ENCODE measurements at places on chromosomes 3 and 15. TPM values are rescaled to one million over a fixed set of nuclear protein-coding genes. Genes with fewer than 3 reads are reported as not detected.

- H3K27me3 ChIP-seq: no peaks in the 10 kb centered on the region
- no peak overlapping the region for H3K27ac ChIP-seq
- peaks cover 10% of the 10 kb centered on the region for H3K4me1 ChIP-seq
Measured at GRCh38 chr15:75616766-75617165, 8.8 kb downstream of the SNUPN start.

DNA sequence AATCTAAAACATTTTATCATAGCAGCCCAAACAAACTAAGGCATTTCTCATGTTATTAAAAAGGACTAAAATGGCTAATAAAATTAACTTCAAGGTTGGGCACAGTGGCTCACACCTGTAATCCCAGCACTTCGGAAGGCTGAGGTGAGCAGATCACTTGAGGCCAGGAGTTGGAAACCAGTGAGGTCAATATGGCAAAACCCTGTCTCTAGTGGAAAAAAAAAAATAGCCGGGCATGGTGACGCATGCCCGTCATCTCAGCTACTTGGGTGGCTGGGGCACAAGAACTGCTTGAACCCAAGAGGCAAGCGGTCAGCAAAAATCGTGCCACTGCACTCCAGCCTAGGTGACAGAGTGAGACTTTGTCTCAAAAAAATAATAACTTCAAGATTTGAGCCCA is 110.2 kb downstream of the NR2E3 start:
- H3K4me1 ChIP-seq: no peaks in the 10 kb centered on the region
- no peak overlapping the region for H3K4me3 ChIP-seq
- no peak overlapping the region for H3K27ac ChIP-seq
- H3K36me3 ChIP-seq: peaks cover under 1% of the 10 kb centered on the region

- DNase-seq: no peak
- H3K36me3 ChIP-seq: no peaks in the 10 kb centered on the region
- H3K4me3 ChIP-seq: no peak overlapping the region
- no peak overlapping the region for H3K27ac ChIP-seq
Measured at GRCh38 chr3:46318207-46318927, 35.5 kb upstream of the CCR2 start.

DNA sequence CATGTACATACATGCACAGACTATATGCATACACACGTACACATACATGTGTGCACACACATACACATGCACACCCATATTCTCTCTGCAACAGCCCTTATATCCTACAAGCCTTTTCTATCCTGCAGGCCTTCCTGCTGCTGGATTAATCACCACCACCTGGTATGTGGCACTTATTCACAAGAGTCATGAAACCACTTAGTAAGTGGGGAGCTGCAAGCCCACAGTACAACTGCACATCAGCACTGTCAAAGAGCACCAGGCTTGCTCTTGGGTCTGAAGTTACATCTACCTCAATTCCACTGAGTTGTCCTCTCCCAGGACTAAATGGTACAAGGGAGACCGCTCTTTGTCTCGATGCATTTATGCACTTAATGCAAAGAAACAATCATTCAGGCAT is 233.2 kb downstream of the KLF13 start:
- no peak overlapping the region for H3K4me3 ChIP-seq
- DNase-seq: no peak
- no peaks in the 10 kb centered on the region for H3K27me3 ChIP-seq

GRCh38 chr15:32763295-32763694 is 45.5 kb downstream of the GREM1 start:
- no peaks in the 10 kb centered on the region for H3K36me3 ChIP-seq
- H3K4me1 ChIP-seq: no peaks in the 10 kb centered on the region
- no peaks in the 10 kb centered on the region for H3K27me3 ChIP-seq
- no peak for DNase-seq
- H3K27ac ChIP-seq: no peak overlapping the region
- H3K4me3 ChIP-seq: no peak overlapping the region

DNA sequence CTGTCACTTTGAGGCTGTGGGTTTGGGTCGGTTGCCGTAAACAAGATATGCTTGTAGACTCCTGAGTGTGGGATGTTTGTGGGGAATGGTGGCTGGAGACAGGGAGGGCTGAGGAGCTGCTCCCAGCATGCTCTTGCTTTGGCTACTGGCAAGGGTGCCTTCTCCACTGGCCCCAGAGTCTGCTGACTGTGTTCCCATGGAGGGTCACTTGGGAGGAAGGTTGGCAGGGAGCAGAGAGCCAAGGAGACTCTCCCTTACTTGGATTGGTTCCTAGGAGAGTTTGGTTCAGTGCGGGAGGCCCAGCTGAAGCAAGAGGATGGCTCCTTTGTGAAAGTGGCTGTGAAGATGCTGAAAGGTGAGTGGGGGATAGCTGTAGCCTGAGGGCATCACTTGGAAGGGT is 11.8 kb downstream of the TYRO3 start:
- no peaks in the 10 kb centered on the region for H3K4me1 ChIP-seq
- no peaks in the 10 kb centered on the region for H3K36me3 ChIP-seq
- no peak overlapping the region for H3K4me3 ChIP-seq
- no peak overlapping the region for H3K27ac ChIP-seq
- H3K27me3 ChIP-seq: no peaks in the 10 kb centered on the region
- DNase-seq: no peak

GRCh38 chr3:31573036-31573779 is 40.5 kb downstream of the STT3B start:
- no peak overlapping the region for H3K4me3 ChIP-seq
- no peak for DNase-seq
- H3K27ac ChIP-seq: no peak overlapping the region
- no peaks in the 10 kb centered on the region for H3K4me1 ChIP-seq
- H3K27me3 ChIP-seq: no peaks in the 10 kb centered on the region

DNA sequence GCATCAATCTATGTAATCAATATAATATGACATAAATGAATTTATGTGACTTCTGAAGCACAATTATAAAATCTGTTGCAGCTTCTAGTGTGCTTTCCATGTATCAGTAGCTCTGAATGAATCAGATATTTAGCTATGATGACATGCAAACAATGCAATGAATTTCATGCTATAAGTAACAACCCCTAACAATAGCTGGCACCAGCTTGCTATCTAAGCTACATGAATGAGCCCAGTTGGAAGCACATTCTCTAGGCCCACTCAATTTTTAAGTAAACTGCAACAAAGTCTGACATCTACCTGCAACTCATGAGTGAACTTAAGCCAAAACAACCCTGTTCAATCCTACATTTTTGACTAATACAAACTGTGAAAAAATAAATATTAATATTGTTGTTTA is 507.3 kb upstream of the ROBO1 start:
- no peak for DNase-seq
- H3K27me3 ChIP-seq: no peaks in the 10 kb centered on the region
- no peak overlapping the region for H3K4me3 ChIP-seq
- H3K36me3 ChIP-seq: no peaks in the 10 kb centered on the region
- H3K4me1 ChIP-seq: no peaks in the 10 kb centered on the region

- no peak overlapping the region for H3K27ac ChIP-seq
- H3K27me3 ChIP-seq: no peaks in the 10 kb centered on the region
- no peaks in the 10 kb centered on the region for H3K36me3 ChIP-seq
- no peak overlapping the region for H3K4me3 ChIP-seq
- DNase-seq: no peak
Measured at GRCh38 chr15:39488516-39488915, 92.4 kb upstream of the THBS1 start.

- no peak for DNase-seq
- H3K27me3 ChIP-seq: no peaks in the 10 kb centered on the region
- no peak overlapping the region for H3K27ac ChIP-seq
Measured at GRCh38 chr3:146521394-146521793, 23.0 kb downstream of the PLSCR1 start.

DNA sequence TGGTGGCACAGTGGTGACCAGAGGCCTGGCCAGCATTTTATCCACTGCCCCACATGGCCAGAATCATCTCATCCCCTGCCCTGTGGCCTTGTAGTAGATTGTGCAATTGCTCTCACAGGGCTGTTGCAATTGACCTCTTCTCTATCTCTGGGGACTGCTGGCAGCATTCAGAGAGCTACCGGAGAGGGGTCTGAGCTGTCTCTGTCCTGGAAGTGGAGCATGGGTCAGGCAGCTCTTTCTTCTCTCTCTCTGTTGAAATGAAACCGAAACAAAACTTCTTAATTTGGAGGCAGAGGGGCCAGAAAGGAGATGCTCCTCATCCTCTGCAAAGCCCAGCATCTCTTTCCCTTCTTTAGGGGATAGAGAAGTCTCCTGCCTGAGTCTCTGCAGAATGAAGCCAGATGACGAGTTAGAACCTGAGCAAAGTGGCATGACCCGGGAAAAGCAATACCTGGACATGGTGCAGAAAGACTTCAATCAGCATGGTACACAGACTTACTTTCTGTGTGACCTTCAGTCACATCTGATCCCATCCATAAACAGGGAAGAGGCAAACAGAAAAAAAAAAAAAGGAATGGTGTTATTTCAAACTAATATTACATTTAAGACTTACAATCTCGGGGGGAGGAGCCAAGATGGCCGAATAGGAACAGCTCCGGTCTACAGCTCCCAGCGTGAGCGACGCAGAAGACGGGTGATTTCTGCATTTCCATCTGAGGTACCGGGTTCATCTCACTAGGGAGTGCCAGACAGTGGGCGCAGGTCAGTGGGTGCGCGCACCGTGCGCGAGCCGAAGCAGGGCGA is 144.5 kb upstream of the BCL6 start:
- no peak overlapping the region for H3K27ac ChIP-seq
- H3K4me1 ChIP-seq: no peaks in the 10 kb centered on the region
- no peaks in the 10 kb centered on the region for H3K27me3 ChIP-seq

- no peak for DNase-seq
- no peaks in the 10 kb centered on the region for H3K4me1 ChIP-seq
- H3K4me3 ChIP-seq: peak overlapping the region; percentile 89
- H3K27me3 ChIP-seq: no peaks in the 10 kb centered on the region
Measured at GRCh38 chr3:52197499-52197841, 490 bp upstream of the ALAS1 start.

- no peak overlapping the region for H3K4me3 ChIP-seq
- no peak for DNase-seq
- H3K27ac ChIP-seq: no peak overlapping the region
Measured at GRCh38 chr3:97269202-97269601, 454.8 kb downstream of the EPHA6 start.

DNA sequence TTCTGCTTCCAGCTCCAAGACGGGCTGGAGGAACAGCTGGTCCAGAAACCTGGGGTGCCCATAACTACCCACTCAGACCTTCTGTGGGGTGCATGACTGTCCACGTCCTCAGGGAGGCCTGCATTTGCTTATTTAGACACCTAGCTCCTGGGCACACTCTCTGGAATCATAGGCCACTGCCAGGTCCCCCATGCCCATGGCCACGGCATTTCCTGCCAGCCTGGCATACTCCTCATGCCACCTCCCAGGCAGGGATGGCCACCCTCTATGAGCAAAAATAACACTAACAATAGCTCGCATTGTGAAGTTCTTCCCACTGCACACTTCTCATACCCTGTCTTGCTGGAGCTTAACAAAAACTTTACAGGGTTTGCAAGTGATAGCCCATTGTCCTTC is 166.9 kb upstream of the TPM1 start:
- H3K4me1 ChIP-seq: no peaks in the 10 kb centered on the region
- H3K4me3 ChIP-seq: no peak overlapping the region
- H3K27me3 ChIP-seq: no peaks in the 10 kb centered on the region
- H3K27ac ChIP-seq: no peak overlapping the region

DNA sequence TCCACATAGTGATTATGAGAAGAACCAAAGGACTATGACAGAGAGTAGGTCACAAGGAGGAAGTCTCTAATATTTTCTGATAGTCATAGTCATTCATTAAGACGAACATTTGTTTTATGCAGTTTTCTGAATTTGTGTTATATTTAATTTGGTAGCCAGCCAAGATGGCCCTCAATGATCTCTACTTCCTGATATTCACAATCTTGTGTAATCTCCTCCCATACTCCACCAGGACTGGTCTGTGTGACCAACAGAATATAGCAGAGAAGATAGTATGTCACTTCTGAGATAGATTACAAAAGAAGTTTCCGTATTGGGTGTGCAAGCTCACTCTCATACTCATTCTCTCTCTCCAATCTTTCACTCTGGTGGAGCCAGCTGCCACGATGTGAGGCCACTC is 30.8 kb downstream of the HLTF start:
- H3K27me3 ChIP-seq: no peaks in the 10 kb centered on the region
- no peak for DNase-seq
- peaks cover 52% of the 10 kb centered on the region for H3K36me3 ChIP-seq
- no peaks in the 10 kb centered on the region for H3K4me1 ChIP-seq

DNA sequence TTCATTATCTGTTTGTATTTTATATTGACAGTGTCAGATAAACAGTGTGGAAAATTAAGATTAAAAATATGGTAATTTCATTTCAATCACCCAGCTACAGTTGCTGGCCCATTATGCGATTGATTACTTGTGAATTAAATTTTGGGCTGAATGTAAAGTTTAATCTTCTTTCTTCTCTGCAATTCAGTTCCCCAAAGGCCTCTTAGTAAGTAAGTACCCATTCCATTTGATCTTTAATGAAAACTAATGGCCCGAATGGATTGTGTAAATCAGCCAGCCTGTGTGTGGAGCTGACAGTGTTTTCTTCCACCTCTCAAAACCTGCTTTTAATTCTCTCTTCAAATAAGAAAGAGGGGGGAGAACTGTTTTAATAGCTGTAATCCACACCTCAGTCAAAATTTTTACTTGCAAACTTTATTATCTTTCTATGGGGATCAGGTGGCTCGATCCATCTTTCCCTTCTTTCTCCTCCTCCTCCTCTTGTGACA is 307.1 kb downstream of the IL20RB start:
- H3K4me3 ChIP-seq: no peak overlapping the region
- H3K27ac ChIP-seq: no peak overlapping the region

GRCh38 chr3:41173926-41174885 is 25.1 kb upstream of the CTNNB1 start:
- no peaks in the 10 kb centered on the region for H3K4me1 ChIP-seq
- no peaks in the 10 kb centered on the region for H3K36me3 ChIP-seq
- H3K27me3 ChIP-seq: no peaks in the 10 kb centered on the region
- H3K27ac ChIP-seq: no peak overlapping the region
- no peak overlapping the region for H3K4me3 ChIP-seq
- no peak for DNase-seq

BNC1 gene
- total RNA-seq: not detected

CLSTN2 gene
- total RNA-seq: 65.8 TPM

GASK1A gene
- total RNA-seq: 25.8 TPM

AADACL2 gene
- total RNA-seq: not detected

STRA6 gene
- total RNA-seq: not detected

NR1I2 gene
- total RNA-seq: not detected

FAM162A gene
- 17.1 TPM for total RNA-seq

CFAP91 gene
- 3.5 TPM for total RNA-seq

UTS2B gene
- total RNA-seq: 16.8 TPM

ENTPD3 gene
- total RNA-seq: 1.6 TPM

ARPP21 gene
- total RNA-seq: not detected

MCF2L2 gene
- total RNA-seq: not detected

IQCB1 gene
- 2.9 TPM for total RNA-seq

ADGRG7 gene
- not detected for total RNA-seq

SOX14 gene
- not detected for total RNA-seq
